ENCODE measurements at places on chromosomes 2 and 18. TPM values are rescaled to one million over a fixed set of nuclear protein-coding genes. Genes with fewer than 3 reads are reported as not detected.

Gene IL36G
- total RNA-seq = not detected

Gene SP100
- total RNA-seq = 28.4 TPM

Gene INPP4A
- 11.5 TPM for total RNA-seq

- peak; percentile 10 for DNase-seq
Observed at GRCh38 chr2:140027320-140027719, 1247.1 kb upstream of the NXPH2 start.

DNA sequence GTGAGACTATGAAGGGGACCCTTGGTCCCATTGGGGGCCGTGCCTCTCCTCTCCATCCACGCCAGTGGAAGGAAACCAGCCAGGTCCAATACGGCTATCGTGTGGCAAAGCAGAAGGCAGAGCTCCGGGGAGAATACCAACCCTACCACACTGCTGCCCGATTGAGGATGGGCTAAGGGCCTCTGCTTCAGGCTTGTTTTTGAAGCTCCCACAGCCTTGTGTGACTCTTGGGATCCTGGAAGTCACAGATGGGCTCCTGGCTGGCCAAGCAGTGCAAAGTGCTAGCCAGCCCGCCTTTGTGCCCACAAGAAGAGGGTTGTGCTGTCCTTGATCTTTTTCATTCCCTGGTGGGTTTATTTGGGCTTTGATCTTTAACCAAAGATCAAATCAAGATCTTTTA lies 70.6 kb upstream of the ID2 start:
- DNase-seq = no peak

Measured in HT-29 (cell line).